ENCODE measurements at places on chromosomes 13 and 19.

DNA sequence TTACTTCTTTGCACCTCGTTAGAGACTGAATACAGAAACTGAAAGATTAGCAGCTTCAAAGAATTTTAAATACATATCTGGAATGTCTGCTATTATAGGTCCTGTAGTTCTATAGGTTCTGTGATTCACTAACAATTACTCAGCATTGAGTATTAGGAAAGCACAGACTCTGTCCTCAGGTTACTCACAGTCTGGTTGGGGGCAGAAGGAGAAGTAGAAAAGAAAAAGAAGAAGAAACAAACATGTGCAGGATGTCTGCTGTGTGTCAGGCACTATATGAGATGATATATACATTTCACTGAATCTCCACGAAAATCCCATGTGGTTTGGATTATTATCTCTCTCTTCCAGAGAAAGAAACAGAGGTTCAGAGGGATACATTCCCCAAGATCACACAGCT lies 40.1 kb downstream of the SERTM1 start:
- no peak for DNase-seq

- DNase-seq, result peak; percentile 88
Observed at GRCh38 chr19:20661150-20661819, at the start of gene ZNF626. Gene ZNF626 (minus strand): TSS chr19:20661571. CDS start chr19:20661446, 125 bp downstream.

GRCh38 chr13:112531263-112531794 lies 56.6 kb downstream of the TUBGCP3 start:
- DNase-seq, result no peak

GRCh38 chr19:20999731-21000352 lies 20.6 kb upstream of the ZNF430 start:
- peak; percentile 73 for DNase-seq

GRCh38 chr13:112680741-112681360 lies 9.0 kb upstream of the ATP11A start:
- no peak for DNase-seq

- DNase-seq, result peak; percentile 57
Observed at GRCh38 chr13:44575741-44576350, at the start of gene TSC22D1. Gene TSC22D1 (minus strand): TSS chr13:44576330. CDS start chr13:44576074, 256 bp downstream.

DNA sequence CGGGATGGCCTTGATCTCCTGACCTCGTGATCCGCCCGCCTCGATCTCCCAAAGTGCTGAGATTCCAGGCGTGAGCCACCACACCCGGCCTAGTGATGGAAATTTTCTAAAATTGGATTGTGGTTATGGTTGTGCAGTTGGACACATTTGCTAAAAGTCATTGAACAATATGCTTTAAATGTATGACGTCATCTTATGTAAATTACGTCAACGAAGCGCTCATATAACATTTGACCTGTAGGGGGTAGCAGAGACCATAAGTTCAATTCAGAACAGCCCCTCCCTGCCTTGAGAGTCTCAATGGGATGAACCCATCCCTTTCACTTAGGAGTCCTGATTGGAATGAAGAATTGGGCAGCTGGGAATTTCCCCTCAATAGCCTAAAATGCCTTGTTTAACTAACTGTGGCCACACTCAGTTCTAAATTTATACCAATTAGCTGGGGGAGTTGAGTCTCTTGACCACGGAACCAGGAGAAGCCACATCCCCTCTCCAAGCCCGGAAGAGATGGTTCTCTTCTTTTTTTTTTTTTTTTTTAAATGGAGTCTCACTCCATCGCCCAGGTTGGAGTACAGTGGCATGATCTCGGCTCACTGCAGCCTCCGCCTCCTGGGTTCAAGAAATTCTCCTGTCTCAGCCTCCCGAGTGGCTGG lies 15.2 kb upstream of the TLE6 start:
- peak; percentile 47 for DNase-seq

All from transverse colon (tissue), 4 donors.